Dorsolateral prefrontal cortex (tissue), 122 donors: ENCODE measurements at places on chromosomes 12 and 14.

DNA sequence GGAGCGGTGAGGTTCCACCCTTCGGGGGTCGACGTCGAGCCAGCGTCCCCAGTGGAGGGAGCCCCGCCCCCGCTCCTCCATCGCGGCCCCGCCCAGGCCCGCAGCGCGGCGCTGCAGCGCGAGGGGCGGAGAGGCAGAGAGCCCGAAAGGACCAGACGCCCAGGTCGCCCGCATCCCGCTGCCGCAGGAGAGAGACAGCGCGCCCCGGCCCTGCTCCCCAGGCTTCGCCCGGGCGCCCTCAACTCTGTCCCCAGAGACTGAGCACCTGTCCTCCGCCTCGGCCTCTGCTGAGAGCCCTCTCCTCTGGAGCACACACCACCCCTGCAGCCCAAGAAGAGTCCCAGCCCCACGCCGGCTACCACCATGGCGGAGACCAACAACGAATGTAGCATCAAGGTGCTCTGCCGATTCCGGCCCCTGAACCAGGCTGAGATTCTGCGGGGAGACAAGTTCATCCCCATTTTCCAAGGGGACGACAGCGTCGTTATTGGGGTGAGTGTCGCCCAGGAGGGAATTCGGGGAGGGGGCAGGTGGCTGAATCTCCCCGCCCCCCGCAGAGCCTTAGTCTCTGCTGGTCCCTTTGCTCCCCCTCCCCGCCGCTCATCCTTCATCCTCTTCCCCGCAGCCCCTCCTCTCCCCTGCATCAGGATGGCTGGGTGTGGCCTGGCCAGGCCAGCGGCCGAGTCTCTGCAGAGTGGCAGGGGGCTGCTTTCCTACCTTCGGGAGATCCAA lies at the start of gene KIF5A:
Gene KIF5A (plus strand): TSS at position 136 of the 732 bp plus-strand sequence. CDS start 228 bp downstream, at position 364.
- DNase-seq: peak; percentile 68

DNA sequence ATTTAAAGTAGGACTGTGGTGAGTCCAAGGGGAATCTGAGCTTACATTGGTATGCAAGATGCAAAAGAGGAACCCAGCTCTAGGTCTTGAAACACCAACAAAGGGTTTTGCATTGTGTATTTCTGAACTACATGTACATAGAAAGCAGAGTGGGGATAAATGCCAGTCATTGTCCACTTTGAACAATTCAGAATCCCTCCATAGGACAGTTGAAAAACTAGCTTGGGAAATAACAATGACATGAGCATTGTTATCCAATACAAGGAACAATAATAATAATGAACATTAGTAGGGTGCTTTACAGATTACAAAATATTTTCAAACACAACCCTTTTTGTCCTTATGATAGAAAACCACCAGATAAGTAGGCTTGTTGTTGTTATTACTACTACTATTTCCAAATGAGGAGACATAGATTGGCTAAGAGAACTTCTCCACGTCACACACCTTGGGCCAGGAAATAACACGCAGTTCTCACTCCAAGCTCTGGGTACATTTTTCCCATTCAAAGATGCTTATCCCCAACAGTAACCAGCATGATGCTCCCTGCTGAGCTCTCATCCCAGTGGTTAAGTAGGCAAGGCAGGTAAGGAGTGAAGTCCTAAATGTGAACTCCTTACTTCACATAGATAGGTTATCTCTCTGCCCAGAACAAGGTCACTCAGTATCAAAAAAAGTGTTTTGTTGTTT lies 51.7 kb upstream of the RASSF8 start:
- DNase-seq: no peak

GRCh38 chr12:111253213-111253612 lies 115.7 kb downstream of the PHETA1 start:
- no peak for DNase-seq

- no peak for DNase-seq
These were observed 107.6 kb downstream of the PTCSC3 start for GRCh38 chr14:36068777-36069534.

DNA sequence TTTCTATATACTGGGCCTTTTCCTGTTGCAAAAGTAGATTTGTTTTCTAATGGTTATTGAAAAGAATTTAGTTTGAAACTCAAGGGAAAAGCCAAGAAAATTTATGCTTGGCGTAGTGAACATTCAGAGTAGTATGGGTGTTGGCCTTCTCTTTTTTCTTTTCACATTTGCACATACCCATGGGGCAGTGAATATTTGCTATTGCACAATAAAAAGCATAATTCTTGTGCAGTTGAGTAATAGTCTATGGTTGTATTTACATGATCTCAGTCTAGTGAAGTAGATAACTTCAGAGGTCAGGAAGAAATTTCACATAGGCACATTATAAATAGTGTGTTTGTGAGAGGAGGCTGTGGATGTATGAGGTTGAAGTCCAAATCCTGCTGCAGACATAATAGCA lies 158.1 kb downstream of the FLRT2 start:
- DNase-seq: no peak

GRCh38 chr14:94001016-94001415 lies 3.9 kb downstream of the CCDC197 start:
- no peak for DNase-seq
